Inflammatory macrophage treated with lipopolysaccharide for 1 hour (primary cell): ENCODE measurements at places on chromosomes 1 and 21.
A peak's percentile ranks its signal among the peaks of the same experiment; 100 is the strongest.

- DNase-seq, result no peak
Measured at GRCh38 chr1:79737193-79737592, 730.7 kb upstream of the ADGRL4 start.

DNA sequence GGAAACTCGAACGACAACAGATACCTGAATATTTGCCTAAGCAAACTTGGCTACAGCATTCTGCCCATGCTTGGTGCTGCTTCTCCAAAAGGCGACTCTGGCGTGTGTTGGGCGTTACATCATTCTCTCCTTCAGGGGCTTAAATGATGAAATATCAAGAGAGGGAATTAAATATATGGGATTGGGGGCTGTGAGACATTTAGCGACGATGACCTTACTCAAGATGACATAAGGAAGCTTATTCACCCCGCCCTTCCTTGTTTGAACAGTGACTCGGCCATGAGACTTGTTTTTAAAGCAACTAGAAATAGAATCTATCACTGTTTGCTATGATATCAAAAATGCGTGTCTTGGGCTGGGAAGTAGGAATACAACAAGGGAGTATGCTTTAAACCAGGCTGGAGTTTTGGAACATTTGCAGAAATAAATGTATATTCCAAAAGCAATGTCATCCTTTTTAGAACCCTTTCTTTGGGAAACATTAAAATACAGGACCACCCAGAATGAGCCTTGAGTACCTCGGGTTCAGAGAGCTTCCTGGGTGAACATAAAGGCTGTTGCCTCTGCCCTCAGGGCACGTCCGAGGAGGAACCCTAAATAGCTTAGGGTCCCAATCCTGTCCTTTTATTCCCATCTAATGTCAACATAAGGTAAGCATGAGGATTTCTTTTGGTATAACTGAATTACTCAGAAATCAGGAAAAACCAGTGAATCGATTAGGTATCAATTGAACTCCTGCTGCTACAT lies 123.3 kb upstream of the SLC45A1 start:
- peak; percentile 33 for DNase-seq

DNA sequence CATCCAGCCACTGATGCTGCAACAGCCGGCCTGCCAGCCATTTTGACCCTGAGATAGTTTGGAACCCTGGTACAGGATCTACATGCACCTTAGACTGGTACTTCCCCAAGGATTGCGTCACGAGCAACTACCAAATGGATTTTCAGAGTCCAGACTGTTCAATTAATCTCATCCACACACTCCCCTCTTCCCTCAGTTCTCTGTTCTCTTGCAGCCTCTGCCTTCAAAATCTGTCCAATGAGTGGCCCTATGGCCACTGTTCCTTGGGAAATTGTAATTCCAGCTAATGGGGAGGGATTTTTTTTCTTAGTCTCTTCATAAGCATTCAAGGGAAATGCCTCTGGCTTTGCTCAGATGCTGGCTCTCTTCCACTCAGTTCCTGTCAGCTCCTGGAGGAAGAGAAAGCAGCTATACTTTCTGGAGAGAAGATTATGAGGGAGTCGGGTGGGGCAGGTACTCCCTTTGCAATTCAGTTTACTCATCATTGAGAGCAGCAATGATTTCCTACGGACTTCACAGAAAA lies 19.8 kb upstream of the UAP1 start:
- DNase-seq, result no peak

- no peak for DNase-seq
Measured at GRCh38 chr1:174352883-174353608, 94.7 kb upstream of the GPR52 start.

DNA sequence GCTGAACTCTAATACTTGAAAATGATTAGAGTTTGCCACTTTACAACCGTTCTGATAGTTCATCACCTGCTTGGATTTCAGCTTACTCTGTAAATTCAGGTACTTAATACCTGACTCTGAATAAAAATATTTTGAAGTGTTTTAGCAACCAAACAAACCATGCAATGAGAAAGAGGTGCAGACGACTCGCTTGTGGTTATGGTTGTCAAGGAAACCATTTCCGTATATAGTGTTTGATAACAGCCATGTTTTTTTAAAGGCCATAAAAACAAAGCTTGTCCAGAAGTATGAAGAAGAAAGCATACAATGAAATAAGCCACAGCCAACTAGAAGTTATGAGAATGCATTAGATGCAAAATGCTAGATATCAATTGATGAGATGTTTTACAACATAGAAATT lies 167.2 kb upstream of the HMCN1 start:
- no peak for DNase-seq

DNA sequence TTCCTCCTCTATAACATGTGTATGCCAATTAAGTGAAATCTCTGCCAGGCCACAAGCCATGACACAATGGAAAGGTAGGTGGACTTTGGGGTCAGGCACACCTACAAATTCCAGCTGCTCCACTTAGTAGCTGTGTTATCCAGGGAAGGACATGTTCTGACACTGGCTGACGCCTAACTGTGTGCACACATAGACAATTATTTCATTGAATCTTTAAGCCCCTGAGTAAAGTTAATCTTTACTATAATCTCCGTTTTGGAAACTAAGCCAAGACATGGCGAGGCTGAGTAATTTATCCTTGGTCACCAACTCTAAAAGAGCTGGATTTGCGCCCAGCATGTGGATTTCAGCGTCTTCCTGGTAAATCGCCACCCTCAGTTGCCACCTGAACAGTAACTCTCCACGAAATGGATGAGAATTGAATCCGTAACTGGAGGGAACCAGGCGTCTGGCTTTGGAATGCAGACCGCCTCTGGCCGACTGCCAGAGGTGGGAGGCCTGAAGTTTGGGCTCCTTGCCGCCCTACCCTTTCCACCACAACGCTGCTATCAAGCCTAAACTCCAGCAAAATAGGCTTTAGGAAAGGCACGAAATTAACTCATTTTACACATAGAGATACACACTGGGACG lies 888 bp upstream of the SNRPE start:
- no peak for DNase-seq

DNA sequence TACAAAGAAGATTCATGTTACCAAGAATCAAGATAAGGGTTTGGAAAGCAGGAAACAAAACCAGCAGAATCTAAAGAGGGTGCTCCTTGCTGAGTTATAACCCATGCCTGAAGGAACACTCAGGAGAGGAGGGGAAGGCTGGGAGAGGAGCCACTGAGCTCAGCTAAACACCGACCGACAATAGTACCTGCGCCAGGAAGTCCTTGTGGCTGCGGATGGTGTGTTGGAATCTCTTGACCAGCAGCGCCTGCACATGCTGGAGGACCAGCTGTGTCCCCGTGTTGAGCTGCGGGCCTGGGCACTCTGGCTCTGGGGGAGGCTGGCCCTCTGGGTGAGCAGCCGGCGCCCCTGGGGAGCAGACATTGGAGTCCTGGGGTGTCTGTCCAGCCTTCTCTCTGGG lies 89.4 kb downstream of the ABCA4 start:
- no peak for DNase-seq

DNA sequence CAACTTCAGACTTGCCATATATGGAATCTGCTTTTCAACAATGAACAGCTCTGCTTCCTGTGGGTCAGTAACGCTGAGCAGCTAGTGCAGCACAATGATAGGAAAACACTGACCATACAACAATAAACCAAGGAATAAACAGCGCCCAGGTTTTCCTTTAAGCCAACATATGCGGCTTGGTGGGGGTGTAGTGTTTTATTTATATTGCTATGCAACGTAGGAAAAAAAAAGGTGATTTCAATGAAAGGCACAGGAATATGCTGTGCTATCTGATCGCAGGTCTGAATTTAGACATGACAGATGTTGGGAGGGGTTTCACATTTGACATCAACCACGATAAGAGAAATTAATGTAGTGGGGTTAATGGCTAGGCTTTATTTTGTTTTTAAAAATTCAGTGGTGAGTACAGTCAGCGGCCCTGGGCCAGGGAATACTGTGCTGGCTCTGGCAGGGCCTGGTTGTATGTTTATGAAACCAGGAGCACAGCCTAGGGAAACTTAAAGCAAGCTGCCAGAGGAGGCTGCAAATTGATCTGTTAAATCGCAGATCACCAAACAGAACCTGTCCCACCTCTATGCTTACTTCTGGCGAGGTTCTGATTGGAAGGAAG lies 4.3 kb downstream of the TSPAN2 start:
- DNase-seq, result no peak

- no peak for DNase-seq
Measured at GRCh38 chr1:35164893-35165292, 28.1 kb downstream of the SFPQ start.

GRCh38 chr1:18814425-18814824 lies 45.0 kb downstream of the TAS1R2 start:
- DNase-seq, result no peak

- no peak for DNase-seq
Measured at GRCh38 chr21:16034446-16035190, 304.8 kb downstream of the USP25 start.

- peak; percentile 96 for DNase-seq
Measured at GRCh38 chr1:89065079-89065868, at the start of gene GBP1. Gene GBP1, minus strand, starts transcription at chr1:89065208. Its CDS starts 1,974 bp downstream, at chr1:89063234.

- DNase-seq, result no peak
Measured at GRCh38 chr1:74964508-74965102, 169.6 kb upstream of the LHX8 start.

GRCh38 chr21:39502631-39503030 lies 50.9 kb downstream of the SH3BGR start:
- no peak for DNase-seq
